ENCODE measurements at places on chromosomes 3 and 15.

DNA sequence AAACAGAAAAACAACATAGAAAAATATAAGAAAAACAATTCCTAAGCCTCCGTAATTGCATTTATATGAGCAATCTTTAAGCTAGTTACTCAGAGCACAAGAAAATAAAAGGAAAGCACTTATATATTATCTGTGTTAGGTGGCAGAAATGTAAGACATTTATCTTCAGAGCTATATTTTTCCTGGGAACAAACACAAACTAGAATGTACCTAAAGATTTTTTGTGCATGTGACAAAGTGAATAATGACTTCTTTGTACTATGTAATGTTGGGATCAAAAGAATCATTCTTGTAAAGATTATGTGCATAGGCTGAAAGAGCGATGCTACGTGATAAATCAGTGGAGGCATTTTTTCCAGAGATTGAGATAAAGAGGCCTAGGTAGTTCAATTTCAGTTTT, 111.3 kb upstream of the GMNC start:
- no peak for DNase-seq

- DNase-seq: no peak
Observed at GRCh38 chr3:9216736-9217135, 32.7 kb downstream of the SRGAP3 start.

DNA sequence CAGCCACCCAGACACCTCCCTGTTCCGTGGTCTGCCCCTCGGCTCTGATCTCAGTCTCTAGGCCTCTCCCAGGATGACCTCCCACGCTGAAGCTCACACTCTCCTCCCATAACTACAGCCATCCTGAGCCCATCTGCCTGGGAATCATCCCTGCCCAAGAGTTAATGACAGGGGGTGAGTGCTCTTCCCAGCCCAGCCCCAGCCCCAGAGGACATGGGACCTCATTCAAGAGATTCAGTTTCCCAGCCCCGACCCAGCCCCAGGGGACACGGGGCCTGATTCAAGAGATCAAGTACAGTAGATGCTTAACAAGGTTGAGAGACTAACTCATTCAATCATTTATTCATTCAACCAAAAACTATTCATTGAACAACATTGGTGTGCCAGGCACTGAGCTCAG, 272.0 kb downstream of the XXYLT1 start:
- DNase-seq: no peak

DNA sequence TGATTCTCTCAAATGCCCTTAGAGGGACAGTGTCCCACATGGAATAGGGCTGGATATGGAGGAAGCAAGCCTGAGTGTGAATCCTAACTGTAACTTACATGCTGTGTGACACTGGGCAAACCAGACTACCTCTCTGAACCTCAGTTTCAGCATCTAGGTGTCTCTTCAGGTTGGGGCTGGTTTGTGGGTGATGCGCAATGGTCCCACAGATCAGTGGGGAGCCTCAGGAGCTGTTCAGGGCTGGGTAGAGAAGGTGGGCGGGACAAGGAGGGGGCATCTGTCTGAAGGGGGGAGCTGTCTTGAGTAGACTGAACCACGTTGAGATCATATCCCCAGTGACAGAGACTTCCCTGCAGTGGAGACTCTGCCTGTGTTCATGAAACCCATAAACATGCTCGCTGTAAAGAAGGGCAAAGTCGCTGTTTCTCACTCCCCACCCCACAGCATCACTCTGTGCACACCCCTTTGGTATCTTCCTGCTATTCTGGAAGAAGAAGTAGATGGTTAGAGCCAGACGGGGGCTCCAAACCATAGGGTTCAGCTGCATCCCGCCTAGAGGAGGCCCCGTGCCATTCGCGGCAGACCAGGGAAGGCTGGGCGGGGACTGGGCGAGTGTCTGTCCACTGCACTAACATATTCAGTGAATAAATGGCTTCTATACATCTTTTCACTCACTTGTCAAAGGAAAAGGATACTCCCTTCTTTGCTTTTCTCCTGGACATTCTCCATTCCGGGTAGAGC, 28.4 kb downstream of the SRPRB start:
- no peak for DNase-seq

DNA sequence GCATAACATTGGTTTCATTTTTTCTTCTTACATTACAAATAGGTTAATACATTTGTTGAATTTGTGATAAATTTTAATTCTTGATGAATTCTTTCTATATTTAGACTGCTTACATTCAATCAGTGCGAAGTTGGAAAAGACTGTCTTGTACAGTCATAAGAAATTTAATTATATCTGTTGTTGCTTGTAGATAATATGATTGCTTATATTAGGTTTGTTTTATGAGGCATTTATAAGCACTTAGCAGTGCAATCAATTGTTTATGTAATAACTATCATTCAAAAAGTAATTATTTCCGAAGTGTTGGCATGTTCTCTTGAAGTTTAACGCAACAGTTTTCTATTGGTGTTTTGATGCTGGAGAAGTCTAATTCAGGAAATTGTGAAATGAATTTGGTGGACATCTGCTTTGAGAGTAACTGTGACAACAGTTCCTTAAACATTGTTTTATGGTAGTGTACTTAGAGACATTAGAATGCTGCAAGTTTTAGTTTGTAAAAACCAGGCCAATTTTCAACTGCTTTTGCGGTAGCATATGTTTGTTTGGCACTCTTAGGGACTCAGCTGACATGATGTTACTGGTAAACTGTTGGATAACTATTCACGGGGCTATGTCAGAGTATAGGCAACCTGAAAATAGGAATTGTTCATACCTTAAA, 99.7 kb downstream of the NAALADL2 start:
- no peak for DNase-seq

- peak; percentile 68 for DNase-seq
Observed at GRCh38 chr3:159260049-159260662, 458.3 kb downstream of the MFSD1 start.

- DNase-seq: no peak
Observed at GRCh38 chr3:40333852-40334251, 24.3 kb downstream of the EIF1B start.

- no peak for DNase-seq
Observed at GRCh38 chr3:158528076-158528674, 42.8 kb upstream of the MLF1 start.

Data from suppressor macrophage treated with lipopolysaccharide for 4 hours (primary cell).